ENCODE measurements at places on chromosomes 2 and 18.

DNA sequence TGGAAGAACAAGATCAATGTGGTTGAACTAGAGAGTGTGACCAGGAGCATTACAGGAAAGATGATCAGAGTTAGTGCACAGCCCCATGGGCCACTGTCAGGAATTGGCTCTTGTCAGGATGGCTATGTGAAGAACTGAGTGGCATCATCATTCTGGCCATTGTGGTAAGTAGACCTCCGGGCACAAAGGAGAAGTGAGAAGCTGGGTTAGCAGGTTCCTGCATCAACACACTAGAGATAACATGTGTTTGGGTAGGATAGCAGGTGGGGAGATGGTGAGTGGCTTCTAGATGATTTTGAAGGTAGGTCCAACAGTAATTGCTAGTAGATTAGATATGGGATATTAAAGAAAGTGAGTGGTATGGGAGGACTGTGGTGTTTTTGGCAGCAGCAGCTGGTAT, 408.2 kb downstream of the TSN start:
- no peak for DNase-seq

GRCh38 chr2:54915101-54915500, 135.2 kb downstream of the RTN4 start:
- no peak for DNase-seq

DNA sequence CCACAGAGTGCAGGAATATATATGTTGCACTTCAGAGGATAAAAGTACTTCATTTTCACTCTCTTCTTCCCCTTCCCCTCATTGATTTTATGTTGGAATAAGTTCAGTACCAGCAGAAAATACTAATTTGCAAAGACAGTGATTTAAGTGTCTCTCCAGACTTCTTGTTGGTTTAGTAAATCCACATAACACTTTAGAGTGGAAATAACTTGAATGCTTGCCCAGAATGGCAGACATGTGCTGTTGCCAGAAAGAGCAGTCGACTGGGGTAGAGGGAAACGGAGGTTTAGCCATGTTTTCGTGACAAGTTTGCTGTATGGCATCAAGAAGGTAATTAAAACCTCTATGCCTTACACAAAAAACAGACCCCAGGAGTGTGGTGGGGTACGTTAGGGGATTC, 246.0 kb upstream of the CXCR4 start:
- no peak for DNase-seq

DNA sequence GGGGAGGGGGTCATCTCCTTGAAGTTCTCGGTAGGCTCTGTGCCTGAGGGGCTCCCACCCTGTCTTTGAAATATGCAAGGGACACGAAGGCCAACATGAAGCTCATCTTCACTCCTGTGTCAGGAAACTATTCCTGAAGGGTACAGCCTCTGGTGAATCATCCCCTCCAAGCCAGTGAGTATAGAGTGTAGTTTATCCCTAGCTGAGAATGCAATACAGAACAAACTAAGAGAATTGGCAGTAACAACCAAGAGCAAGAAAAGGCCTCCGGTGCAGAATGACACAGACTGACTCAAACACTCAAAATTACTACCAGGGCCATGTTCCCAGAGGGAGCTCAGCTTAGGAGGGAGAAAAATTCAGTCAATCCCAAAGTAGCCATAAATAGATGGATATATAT, 413.3 kb downstream of the BCL11A start:
- DNase-seq = no peak

GRCh38 chr2:172777431-172777830, 41.8 kb downstream of the RAPGEF4 start:
- no peak for DNase-seq

DNA sequence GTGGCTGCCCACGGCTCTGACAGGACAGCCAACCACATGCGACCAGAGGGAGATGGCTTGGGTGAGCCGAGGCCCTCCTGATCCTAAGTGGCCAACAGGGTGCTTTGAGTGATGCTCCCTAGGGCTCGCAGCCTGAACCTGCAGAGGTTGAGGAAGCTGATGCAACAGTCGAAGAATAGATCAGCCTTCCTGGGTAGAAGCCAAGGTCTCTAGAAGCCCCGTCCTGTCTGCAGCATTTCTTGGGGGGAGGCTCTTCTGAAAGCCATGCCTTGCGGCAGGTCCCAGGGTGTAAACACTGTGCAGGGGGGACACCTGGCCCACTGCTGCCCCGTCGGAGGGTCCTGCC, 136.4 kb downstream of the HDAC4 start:
- DNase-seq = no peak

- DNase-seq = no peak
These were observed 35.0 kb upstream of the IL1R2 start for GRCh38 chr2:101956465-101957438.

DNA sequence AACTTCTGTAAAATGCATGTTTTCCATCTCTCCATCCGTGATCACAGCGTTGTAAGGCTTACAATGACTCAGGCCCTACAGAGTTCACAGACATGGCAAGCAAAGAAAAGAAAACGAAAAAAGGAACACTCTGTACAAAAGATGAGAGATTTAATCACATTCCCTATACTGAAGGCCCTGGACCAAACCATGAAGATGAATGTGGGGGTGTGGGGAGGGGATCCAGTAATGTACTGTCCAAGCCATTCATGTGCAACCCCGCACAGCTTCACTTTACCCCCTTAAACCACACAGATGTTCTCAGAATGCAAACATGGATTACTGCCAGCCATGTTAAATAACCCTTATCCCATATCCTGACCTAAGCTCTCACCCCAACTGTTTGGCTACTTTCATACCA, 391.1 kb downstream of the NCKAP5 start:
- no peak for DNase-seq

GRCh38 chr2:237601453-237602116, 11.1 kb upstream of the RAB17 start:
- no peak for DNase-seq

DNA sequence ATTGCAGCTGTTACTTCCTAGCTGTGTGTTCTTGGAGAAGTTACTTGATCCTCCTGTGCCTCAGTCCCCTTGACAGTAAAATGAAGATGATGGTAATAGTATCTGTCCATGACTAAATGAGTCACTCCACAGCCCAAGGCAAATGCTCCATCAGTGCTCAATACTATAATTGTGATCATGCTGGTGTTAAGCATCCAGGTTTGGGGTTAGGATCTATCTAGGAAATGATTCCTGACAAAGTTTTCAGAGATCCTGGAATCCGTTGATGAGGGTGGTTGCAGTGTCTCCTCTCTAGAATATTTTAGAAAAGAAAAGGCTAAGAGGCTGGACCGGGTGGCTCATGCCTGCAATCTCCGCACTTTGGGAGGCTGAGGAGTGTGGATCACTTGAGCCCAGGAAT, 2.7 kb upstream of the PRELID3A start:
- no peak for DNase-seq

DNA sequence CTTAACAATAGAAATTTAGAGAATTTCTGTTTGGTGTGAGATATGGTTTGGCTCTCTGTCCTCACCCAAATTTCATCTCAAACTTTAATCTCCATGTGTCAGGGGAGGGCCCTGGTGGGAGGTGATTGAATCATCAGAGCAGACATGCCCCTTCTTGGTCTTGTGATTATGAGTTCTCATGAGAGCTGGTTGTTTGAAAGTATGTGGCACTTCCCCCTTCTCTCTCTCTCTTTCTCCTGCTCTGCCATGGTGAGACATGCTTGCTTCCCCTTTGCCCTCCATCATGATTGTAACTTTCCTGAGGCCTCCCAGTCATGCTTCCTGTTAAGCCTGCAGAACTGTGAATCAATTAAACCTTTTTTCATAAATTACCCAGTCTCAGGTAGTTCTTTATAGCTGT, 524.7 kb upstream of the ACVR2A start:
- no peak for DNase-seq

GRCh38 chr2:104752504-104752903, 101.4 kb upstream of the POU3F3 start:
- DNase-seq = no peak

DNA sequence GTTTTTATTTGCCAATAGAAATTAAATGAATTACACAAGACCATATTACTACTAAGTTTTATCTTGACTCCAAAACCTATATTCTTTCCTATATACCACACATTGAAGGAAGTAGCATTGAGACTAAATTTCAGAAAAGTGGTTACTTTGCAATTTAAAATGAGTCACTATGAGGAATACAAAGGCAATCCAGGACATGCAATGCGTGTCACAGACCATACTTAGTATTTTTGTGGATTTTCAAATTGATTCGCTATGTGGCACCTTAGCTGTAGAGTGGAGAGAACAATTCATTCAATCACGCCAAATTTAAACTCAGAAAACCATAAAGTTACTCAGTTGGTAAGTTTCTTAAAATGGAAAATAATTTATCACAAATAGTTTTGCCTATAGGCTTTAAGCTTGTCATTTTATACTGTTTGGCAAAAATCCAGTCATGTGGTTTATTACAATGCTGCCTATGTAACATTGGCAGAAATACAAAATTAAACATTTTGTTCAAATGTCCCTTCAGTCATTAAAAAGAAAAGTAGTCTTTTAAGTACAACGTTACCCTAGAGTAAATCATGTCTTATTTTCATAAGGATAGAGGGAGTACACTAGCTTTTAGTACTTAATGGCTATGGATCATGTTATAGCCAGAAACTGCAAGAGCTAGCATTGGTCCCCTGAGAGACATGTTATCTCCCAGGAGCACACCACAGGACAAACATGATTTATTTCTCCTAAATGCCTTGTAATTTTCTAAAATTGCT, 222.8 kb upstream of the CDH7 start:
- no peak for DNase-seq

DNA sequence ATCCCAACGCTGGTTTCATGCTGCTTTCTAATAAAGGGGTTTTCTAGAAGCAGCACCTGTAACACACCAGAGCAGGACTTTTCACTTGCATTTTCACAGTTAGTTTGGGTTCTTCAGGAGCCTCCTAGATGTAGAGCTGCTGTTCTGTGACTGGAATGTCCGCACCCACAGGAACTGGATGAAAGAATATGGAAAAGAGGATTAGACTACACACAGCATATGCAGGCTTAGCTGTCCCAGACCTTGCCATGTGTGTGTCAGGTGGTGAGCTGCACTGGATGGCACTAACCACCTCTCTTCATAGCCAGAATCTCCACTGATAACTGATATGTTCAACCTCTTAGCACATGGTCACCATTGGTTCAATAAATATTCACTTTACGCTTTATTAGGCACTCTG, 112.1 kb upstream of the POU3F3 start:
- DNase-seq = no peak

GRCh38 chr18:37501136-37501535, 64.5 kb downstream of the CELF4 start:
- DNase-seq = no peak

DNA sequence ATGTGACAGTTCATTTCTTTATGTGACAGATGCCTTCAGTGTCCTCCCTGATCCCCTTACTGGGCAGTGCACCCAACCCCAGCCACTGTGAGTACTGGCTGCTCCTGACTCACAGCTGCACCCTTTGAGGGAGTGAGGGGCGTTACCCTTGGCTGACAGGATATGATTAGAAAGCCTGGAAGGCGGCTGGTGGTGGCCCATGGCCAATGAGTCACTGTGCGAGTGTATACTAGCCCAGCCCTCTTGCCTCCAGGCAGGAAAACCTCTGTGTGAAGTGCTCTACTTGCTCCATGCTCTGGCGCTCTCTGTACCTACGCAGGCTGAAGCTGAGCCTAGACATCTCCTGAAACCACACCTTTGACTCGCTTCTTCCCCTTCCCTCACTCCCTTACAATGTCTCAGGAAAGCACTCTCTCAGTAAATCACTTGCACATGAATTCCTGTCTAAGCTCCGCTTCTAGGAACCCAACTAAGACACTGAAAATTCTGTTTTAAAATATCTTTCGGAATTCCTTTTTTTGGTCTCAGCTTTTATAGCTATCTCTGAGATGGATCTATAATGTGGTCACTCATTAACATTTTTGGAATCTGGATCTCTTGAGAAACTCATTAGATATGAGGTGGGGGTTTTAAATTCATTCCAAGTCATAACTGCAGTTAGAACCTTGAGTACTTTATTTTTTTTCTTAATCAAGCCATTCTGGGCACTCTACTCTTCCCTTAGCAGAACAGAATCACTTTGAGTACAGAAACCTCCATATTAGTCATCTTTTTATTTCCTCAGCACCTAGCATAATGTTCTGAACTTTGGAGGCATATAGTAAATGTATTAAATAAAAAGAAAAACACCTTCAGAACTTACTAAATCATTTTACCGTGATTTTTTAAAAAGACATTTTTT, 25.3 kb upstream of the STAM2 start:
- no peak for DNase-seq

DNA sequence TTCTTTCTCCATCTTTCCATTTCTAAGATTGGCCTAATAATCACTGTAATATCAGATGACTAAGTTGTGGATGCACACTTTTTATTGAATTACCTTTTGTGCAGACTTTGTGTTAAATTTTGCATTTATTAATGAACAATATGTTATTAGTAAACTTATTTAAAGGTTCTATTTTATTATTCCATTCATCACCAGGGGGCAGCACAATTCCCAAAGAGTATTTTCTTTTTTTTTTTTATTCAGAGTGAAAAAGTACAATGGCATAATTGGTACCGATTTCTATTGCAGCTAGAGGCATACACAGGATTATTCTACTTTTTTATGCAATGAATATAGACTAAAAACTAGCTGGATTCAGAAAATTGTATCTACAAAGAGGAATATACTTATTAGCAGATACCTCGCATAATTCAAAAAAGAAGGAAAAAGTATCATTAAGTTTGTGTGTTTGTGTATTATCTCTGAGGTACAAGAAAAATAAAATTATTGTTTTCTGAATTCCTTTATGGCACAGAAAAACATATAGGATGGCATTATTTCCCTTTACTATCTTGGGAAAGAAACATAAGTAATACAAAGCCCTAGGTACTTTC, 390.6 kb downstream of the ERBB4 start:
- no peak for DNase-seq

DNA sequence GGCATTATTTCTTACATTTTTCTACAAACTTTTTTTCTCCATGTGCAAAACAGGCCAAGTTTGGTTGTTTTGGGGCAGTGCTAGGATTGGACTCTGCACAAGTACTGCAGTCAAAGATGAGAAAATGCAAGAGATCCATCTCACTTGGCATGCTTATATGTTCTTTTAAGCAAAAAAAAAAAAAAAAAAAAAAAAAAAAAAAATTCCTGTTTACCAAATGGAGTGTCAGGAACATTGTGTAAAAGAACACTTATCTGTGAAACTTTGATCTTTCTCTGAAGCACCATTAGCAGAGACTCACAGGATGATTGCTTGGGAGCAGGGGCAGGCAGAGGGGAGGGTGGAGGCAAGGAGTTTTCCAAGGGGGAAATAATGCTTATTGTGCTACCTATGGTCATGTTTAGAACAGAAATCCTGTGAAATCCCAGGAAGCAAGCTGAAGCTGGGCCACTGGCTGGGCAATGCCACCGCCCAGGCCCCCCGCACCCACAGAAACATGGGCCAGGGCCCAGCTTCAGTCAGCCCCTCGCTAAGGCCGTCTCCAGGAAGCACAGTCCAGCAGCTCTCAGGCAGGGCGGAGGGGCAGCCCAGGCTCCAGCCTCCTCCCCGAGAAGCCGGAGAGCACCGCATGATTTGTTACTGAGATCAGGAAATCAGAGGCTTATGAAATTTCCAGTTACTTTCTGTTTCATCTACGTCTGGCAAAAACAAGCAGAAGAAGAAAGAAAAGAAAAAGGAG, 229.4 kb downstream of the ZNF516 start:
- DNase-seq = no peak
